ENCODE measurements at places on chromosomes 16 and 17.

- DNase-seq = no peak
Measured at GRCh38 chr16:86215233-86215978, 294.9 kb upstream of the FOXF1 start.

DNA sequence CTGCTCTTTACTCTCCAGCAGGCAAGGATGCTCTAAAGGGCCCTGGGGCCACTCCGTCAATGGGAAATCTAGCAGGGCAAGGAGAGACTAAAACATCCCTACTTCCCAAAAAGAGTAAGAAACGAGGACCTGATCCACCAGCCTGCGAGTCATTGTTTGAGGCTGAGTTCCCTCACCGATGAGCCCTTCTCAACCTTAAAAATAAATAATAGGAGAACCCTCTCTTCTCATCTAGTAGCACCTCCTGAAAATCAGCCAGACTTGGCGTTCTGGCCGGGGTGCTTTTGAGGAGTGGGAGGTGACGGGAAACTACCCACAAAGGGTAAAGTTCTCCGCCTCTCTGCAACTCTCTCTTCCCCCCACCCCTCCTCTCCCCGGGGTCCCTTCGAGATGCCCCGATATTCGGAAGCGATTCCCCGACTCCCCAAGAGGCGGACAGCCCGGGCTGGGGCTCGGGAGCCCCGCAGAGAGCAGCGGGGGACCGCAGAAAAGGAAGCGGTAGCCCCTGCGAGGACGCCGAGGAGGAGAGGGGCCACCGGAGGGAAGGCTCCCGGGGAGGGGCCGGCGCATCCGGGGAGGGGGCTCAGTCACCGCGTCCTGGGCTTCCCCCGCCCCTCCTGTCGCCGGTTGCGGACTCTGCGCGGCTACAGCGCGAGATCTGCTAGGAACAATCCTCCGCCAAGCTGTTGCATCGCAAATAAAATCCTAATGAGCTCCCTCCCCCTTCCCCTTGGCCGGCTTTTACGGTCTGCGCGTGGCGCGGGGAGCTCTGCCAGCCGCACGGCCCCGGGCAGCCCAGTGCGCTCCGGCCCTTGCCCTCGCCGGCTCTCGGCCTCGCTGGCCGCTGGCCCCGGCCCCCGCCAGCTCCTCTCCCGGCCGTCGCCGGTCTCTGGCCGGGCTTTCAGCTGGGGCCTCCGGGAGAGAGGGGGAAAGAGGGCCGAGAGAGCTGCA lies 1.3 kb downstream of the HOXB9 start:
- no peak for DNase-seq

- no peak for DNase-seq
Measured at GRCh38 chr16:1509307-1510221, 16.4 kb downstream of the TELO2 start.

DNA sequence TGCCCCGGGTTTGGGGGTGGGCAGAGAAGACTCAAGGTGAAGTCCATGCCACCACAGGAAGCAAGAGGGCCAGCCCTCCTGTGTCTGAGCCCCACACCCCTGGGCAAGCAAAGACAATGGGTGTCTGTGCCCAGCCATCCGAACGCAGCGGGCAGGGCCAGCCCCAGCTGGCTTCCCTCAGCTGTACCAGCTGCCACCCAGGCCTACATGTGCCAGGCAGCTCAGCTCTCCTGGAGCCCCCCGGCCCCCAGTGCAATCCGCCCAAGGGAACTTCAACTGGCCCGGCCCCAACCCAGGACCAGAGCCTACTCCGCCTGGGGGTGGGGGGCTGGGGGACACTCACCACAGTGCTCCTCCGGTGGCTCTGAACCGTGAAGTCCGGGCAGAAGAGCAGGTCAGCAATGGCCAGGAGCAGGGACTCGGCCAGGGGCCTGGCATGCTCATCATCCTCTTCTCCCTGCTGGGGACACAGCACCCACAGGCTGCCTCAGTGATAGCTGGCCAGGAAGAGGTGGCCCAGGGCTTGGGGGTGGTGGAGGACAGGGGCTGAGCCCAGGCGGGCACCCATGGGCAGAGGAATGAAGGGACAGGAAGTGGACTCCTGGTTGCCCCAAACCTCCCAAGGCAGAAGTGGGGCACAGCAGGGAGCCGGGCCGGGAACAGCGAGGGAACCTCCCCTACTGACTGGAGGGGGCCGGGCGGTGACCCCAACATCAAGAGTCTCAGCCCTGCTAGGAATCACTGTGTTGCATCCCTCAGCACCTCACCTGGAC lies 9.8 kb downstream of the HID1 start:
- DNase-seq = no peak

- DNase-seq = no peak
Measured at GRCh38 chr16:2836646-2837508, 6.8 kb downstream of the ZG16B start.

DNA sequence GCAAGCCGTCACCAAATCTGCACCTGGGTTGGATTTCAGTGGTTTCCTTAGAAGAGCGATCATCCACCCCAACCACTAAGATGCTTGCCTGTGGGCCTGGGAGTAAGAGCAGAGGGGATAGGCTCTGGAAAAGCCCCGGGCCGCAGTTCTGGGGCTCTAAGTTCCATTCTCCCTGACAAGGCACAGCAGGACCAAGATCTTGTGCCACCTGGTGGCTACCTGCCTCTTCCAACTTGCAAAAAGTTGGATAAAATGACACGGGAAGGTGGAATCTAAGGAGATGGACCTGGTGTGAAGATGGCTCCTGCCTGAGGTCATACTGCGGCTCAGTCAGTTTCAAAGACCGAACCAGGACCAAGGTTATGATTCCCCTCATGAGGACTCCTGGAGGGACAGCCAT lies 42.3 kb downstream of the ABCC12 start:
- DNase-seq = no peak

DNA sequence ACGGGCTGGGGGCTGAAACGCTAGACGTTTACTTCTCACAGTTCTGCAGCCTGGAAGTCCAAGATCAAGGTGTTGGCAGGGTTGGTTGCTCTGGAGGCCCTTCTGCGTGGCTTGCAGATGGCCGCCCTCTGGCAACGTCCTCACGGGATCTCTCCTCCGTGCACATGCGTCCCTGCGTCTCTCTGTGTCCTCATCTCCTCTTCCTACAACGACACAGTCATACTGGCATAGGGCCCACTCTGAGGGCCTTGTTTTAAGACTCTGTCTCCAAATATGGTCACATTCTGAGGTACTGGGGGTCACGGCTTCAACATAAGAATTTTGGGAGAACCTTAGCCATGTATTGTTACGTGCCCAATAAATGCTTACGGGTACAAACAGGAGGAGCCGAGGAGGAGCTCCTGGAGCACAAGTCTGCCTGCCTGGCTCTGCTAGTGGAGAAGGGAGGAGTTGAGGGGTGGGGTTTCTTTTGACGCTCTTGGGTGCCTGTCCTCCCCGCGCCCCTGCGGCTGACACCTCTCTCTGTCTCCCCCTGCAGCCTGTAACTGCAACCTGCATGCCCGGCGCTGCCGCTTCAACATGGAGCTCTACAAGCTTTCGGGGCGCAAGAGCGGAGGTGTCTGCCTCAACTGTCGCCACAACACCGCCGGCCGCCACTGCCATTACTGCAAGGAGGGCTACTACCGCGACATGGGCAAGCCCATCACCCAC lies 141.1 kb downstream of the NTN1 start:
- DNase-seq = no peak

DNA sequence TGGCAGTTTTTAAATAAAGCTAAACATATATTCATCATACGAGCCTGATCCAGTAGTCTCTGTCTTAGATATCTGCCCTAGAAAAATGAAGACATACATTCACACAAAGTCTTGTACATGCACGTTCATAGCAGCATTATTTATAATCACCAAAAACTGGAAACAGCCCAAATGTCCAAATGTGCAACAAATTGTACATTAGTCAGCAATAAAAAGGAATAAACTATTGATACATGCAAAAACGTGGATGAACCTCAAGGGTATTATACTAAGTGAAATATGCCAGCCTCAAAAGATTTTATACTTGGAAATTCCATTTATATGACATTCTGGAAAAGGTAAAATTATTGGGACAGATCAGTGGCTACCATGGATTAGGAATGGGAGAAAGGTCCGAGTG lies 22.8 kb downstream of the AATF start:
- DNase-seq = no peak

DNA sequence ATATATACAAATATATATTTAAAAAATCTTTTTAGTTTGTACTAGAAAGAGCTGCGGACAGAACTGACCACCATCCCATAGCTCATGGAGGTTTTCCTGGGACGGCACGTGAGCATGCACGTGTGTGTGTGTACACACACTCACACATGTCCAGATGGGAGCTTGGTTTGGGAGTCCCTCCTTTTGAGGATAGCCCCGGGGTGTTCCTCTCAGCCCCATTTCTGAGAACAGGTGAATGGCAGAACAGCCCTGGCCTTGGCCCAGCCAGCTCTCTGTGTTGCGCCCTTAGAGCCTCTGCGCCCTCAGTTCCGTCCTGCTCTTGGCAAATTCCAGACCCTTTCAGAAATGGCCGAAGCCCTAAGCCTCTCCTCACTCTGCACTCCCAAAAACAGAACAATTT lies 70.1 kb downstream of the AMFR start:
- DNase-seq = no peak

DNA sequence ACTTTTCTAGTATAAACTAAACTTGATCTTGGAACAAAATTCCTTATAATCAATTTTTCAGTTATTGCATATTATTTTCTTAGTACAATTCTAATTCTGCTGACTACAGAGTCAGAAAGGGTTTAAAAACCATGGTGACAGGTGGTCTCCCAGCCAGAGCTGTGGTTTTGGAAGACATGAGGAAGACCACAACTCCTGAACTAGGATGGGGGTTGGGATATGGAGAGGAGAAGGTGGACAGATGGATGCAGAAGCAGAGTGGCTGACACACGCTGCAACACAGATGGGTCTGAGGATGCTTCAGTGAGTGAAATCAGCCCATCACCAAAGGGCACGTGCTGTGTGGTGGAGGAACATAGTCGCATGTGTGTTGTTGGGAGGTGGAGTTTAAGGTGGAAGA lies 187.7 kb downstream of the LGALS9B start:
- DNase-seq = no peak

- no peak for DNase-seq
Measured at GRCh38 chr16:87033541-87034300, 283.5 kb downstream of the C16orf95 start.

DNA sequence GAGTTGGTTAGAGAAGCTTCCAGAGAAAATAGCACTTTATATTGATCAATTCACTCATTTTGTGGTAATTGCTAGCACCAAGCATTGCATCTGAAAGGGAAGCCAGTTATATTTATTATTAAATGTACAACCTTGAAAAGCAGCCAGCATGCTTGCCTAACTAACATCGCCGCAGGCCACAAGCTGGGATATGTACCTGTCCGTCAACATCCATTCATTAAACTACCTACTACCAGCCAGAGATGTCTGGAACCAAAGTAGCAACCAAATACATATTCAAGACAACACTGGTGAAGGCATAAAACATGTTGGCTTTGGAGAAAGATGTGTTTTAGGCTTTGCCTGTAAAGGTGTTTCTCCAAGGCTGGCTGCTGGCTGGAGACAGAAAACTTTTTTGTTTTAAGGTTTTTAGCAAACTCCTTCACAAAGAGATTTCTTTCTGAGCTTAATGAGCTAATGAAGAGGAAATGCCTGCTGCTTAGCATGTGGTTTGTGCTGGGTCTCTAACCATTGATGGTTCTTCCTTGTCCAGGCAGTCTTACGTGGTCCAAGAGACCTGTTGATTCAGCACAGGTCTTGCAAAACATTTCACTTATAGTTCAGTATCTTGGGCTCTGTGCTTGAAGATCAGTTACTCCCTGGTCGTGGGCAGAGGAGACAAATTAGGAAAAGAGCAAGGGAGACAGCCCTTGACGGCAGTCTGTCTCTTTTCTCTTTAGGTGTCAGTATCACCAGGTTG lies 3.1 kb downstream of the ITPRIPL2 start:
- DNase-seq = no peak

- no peak for DNase-seq
Measured at GRCh38 chr17:73396431-73397277, 84.9 kb upstream of the CDC42EP4 start.

GRCh38 chr17:78418326-78419026 lies 40.0 kb downstream of the PGS1 start:
- no peak for DNase-seq

DNA sequence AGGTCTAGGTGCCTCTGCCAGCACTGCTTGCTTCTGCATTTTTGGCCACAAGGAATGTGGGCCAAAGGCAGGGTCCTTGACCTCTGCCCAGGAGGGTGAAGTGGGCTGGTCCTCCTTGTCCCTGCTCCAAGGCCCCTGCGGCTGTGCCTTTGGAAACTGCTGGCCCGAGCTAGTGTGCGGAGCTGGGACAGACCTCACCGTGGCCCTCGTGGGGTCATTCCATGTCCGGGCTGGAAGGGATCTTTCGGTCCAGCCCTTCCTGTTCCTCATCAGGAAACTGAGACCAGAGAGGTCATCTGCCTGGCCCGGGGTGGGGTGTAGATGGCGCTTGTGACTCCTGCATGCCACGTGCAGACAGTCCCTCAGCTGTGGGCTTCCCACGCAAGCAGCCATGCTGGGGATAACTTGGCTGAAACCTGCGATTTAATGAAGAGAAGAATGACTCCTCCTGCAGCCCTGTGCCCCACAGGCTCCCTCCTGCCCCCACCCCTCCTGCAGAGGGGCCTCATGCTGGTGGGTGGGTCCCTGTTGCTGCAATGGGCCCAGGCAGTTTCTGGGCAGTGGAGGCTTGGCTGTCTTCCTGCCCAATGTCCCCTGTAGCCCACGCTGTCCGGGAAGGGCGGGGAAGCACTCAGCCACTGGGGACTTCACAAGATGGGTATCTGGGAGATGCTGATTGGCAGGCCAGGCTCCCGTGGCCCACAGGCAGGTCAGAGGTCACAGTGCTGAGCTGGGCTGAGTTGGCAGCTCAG lies 245.2 kb downstream of the SEC14L1 start:
- no peak for DNase-seq

- DNase-seq = no peak
Measured at GRCh38 chr17:65535777-65536572, 25.5 kb downstream of the AXIN2 start.
